ENCODE measurements at places on chromosomes 12 and 14.

GRCh38 chr12:105820429-105821125, 318.2 kb downstream of the NUAK1 start:
- no peak for DNase-seq

DNA sequence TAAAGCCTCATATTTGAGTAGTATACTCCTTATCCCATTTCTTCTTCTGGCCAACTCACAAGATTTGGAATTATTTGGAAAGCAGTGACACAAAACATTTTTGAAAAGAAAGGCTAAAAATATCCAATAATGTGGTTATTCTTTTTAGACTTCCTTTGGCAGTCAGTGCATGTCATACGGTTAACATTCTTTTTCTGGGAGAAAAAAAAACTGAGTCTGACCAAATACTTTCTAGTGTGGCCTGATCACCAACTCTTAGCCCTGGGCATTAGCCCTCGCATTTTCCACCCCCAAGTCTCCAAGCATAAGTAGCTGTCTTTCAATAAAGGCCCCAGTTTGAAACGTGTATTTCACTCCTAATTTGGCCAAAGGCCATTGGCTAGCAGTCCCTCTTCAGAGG, 5.9 kb downstream of the RASSF3 start:
- DNase-seq = no peak

DNA sequence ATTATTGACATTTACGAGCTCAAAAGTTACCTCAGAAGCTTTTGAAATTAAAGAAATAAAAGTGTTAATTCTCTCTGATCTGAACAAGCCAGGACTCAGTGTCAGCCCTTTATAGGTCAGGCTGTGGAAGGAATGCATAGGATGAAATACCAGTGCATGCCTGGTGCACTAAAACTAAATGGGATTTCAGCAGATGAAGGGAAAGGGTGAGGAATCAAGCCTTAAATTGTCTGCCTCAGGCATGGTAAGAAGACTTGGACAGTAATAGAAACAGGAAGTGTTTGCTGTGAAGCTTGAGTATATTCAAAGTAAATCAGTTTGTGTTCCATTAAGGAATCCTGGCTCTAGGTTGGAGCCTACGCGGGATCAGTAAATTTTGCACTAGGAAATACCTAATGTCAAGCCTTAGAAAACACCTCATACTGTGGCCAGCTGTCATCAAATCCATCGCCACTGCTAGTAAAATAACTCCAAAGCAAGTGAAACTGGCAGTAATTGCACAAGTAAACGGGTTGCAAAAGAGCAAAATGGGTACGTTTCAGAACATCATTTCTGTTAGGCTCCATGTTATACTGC, 76.3 kb downstream of the PDE3A start:
- DNase-seq = no peak

GRCh38 chr12:93121729-93122488, 192.8 kb upstream of the EEA1 start:
- DNase-seq = no peak

DNA sequence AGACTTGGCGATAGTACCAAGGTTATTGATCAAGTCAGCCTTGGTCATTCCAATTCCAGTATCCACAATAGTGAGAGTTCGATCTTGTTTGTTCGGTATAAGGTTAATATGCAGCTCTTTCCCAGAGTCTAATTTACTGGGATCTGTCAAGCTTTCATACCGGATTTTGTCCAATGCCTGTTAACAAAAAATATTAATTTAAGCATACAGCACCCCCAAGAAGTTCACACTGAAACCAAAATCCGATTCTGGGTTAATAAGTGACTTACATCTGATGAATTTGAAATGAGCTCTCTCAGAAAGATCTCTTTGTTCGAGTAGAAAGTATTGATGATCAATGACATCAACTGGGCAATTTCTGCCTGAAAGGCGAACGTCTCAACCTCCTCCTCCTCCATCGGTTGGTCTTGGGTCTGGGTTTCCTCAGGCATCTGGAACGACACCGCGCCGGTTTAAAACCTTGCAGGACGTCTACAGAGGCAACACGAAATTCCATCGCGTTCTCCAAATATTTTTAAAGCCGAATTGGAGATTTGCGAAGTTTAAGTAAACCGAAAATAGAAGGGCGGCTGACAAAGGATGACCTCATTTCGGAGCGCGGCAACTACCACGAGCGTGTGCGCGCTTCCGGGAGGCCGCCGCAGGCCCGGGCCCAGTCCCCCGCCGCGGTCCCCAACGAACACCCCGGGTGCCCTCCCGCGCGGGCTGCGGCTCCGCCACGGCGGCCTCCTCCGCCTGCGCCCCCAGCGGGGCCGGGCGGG, 716 bp downstream of the HSP90AA1 start:
- peak; percentile 30 for DNase-seq

DNA sequence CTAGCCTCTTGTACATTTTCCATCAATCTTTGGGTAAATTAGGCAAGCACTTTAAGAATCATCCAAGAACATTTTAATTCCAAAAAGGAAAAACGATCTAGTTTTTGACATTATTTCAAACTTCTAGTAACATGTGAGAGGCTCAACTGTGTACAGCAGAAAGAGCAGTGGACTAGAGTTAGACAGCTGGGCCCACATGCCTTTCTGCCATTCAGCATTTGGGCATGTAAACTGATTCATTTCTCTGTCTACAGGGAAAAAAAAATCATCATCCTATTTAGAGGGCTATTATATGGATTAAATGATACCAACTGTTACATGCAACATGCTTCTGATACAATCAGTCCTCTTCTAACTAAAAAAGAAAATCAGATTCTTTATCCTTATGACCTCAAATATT, 17.7 kb downstream of the ATP2B1 start:
- no peak for DNase-seq

GRCh38 chr12:83113945-83114344, 427.2 kb downstream of the TMTC2 start:
- DNase-seq = no peak

GRCh38 chr12:32476446-32476845, 77.1 kb downstream of the FGD4 start:
- DNase-seq = no peak

DNA sequence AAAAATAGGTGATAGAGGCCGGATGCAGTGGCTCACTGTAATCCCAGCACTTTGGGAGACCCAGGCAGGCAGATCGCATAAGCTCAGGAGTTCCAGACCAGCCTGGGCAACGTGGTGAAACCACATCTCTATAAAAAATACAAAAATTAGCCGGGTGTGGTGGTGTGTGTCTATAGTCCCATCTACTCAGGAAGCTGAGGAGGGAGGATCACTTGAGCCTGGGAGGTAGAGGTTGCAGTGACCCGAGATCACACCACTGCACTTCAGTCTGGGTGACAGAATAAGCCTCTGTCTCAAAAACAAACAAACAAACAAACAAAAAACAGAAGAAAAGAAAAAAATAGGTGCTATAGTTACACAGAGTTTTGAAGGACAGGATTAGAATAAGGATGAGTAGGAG, 142.1 kb downstream of the SAMD4A start:
- DNase-seq = no peak

GRCh38 chr14:55070981-55071411, 19.5 kb downstream of the MAPK1IP1L start:
- no peak for DNase-seq

DNA sequence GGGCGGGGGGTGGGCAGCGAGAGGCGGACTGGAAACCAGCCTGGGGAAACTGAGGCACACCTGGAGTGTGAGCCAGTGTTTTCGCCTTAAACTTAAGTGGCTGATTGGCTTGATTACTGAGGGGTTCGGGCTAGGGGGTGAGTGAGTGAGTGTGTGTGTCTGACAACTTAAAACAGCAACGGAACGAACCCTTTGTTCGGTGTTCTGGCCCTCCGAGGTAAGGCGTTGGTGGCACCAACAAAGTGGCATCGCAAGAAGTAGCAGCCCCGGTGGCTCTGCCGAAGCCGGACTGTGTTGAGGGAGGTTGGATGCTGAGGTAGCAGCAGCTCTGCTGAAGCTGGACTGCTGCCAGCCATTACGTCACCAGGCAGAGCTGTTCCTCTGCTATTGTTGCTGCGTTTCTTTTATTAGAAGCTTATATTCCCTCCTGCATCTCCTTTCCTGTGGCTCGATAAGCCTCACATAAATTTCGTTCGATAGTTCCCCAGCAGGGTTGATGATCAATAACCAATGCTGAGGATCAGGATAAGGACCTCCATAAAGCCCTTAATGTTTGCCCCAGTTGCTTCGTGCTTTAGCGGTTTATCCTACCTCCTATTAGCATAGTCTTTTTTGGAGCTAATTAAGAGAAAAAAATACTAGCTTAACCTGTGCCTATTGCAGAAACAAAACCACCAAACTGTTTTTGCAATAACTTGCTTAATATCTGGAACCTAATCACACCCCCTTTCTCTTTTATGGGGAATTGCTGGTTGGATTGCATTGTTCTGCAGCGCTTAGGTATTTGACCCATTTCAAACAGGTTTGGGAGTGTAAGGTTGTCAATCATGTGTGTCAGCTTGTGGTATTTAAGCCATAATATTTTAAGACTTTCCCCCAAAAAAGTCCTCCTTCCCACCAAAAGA, 1.3 kb downstream of the GPR137C start:
- DNase-seq = peak; percentile 55

DNA sequence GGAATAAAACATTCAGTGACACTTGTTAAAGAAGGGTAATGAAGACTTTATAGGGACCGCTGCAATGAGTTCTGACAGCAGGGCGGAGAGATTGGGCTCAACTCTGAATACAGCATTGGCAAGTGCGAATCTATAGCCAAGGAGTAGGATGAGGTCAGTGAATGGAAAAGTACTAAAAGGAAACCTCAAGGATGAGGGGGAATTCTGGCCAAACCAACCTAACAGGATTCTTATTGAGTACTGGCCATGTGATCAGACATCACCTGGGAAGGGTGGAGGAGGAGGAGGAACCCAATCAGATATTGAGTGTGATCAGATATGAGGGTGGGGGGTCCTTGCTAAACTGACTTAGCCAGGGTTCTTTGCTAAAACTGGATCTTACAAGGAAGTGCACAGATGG, 31.0 kb downstream of the DRAM1 start:
- DNase-seq = no peak

- no peak for DNase-seq
Measured at GRCh38 chr12:39620659-39621658, 1.4 kb upstream of the ABCD2 start.

GRCh38 chr12:27246774-27247173, 2.7 kb downstream of the STK38L start:
- DNase-seq = no peak

GRCh38 chr12:121990114-121990647, 31.5 kb upstream of the BCL7A start:
- no peak for DNase-seq

GRCh38 chr12:110123919-110124268, 263 bp upstream of the IFT81 start:
- no peak for DNase-seq

DNA sequence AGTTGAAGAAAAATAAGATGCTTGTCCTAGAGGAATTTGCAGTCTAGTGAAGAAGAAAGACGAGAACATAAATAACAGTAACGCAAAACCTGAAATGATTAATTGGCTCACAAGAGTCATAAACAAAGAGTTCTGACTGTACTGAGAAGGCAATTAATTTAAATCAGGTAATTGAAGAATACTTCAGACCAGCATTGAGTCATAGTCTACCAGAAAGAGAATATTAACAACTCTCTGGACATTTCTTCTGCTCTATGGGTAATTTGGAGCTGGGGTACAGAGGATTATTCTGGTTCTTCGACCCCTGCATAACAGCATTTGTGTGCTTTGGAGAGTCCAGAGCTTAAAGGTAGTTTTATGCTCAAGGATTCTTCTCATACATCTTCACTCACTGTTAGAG, 390.3 kb upstream of the DCN start:
- DNase-seq = no peak

GRCh38 chr12:64569923-64570691, 40.2 kb upstream of the RASSF3 start:
- no peak for DNase-seq

DNA sequence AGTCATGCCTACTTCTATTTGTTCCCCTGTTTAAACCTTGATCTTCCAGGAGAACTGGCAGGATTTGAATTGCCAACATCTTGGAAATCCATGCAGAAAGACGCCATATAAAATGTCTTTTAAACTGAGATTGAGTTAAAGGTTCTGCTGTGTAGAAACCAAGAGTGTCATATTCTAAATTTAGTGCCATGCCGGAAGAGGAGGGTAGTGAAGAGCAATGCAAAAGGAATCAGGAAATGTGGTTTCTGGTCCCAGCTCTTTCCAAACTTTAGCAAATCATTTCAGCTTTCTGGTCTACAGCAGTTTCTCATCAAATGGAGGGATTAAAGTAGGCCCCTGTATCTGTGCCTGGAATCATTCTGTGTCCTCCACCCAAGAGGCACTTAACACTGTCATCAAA, 85.7 kb downstream of the BTG1 start:
- DNase-seq = no peak

DNA sequence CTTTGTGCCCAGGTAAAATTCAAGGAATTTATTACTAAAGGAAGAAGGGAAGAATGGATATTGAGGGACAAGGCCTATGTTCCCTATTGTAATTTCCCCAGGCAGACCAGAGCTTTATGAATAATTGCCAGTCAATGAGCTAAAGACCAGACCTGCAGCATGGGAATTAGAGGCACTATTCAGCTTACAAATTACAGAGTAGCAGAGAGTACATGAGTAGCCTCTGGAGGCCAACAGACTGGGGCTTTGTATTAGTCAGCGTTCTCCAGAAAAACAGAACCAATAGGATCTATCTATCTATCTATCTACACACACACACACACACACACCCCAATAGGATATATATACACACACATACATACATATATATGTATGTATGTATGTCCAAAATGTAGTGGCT, 120.0 kb upstream of the RPH3A start:
- no peak for DNase-seq

DNA sequence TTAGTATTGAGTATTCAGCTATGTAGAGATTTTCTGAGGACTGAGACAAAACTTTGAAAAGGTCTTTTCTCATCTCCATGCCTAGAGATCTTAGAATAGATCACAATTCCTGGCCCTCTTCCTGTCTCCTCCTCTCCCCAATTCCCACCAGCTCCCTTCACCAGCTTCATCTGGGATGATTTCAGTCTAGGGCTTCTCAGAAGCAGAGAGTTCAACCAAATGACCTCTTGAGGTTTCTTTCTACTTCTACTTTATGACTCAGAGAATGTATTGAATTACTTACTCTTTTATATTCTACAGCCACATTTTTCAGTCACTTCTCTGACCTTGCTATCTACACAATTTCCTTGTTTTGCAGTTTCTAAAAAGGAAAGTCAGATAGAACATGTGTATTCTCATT, 19.4 kb upstream of the SNX6 start:
- no peak for DNase-seq

DNA sequence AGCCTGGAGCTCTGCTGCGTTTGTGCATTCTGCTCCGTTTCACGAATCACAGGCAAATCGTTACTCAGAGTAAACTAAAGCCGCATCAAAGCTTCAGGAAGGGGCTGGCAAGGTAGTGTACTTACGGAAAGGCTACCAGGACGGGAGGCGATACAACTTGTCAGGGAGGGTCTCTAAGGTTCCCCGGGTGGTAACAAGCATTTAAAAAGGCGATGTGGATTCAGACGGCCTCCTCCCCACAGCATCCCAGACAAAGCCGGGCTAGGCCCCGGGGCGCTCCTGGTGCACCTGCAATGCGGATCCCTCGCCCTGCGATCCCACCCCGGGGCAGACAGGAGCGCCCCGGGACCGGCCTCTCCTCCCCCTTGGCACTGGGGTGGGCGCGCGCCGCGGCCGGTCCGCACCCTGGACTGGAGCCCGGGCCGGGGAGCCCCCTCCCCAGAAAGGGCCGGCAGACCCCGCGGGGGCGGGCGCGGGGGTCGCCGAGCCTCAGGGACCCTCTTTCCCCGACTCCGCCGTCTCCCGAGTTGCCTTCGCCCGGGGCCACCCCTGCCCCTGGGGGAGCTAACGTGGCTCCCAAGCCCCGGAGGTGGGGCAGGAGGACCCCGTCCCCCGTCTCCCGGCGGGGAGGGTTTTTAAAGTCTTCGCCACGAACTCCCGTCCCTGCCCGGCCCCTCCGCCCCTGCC, 718 bp downstream of the CCDC92 start:
- no peak for DNase-seq

Measured in stimulated activated CD8-positive, alpha-beta memory T cell treated with anti-CD3 and anti-CD28 coated beads, Interleukin-7, amount 100 ng/mL, for 1 hour (primary cell).